ENCODE measurements at places on chromosomes 1 and 21.

- no peak for DNase-seq
These were observed 7.6 kb upstream of the DDI2 start for GRCh38 chr1:15609631-15610030.

DNA sequence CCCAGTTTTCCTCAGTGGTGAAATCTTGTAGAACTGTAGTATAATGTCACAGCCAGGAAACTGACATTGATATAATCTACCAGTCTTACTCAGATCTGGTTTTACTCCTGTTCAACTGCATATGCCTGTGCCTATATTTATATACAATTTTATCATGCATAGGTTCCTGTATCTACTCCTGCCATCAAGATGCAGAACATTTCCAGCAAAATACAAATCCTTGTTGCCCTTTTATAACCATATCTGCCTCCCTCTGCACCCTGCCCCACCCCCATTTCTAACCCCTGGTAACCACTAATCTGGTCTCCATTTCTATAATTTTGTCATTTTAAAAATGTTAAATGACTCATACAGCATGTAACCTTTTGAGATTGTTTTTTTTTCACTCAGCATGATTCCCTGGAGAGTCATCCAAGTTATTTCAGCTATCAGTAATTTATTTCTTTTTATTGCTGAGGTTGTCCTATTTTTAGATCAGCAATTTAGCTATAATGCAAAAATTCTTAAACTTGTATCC lies 8.1 kb downstream of the UTP25 start:
- no peak for DNase-seq

DNA sequence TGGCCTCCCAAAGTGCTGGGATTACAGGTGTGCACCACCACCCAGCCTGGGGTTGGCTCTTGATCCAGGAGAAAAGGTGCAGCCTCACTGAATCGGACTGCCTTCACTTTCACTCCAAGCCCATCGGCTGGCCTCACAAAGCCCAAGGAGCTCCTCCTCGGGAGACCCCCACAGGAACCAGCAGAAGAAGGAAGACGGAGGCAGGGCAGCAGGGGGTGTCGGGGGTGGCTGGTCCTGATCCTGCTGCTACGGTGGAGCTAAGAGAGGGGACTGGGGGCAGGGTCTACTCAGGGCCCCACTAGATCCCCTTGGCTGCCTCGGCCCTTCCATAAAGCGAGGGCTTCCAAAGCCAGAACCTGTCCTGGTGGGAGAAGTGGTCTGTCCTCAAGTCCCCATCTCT lies 93.9 kb downstream of the STUM start:
- DNase-seq, result no peak

DNA sequence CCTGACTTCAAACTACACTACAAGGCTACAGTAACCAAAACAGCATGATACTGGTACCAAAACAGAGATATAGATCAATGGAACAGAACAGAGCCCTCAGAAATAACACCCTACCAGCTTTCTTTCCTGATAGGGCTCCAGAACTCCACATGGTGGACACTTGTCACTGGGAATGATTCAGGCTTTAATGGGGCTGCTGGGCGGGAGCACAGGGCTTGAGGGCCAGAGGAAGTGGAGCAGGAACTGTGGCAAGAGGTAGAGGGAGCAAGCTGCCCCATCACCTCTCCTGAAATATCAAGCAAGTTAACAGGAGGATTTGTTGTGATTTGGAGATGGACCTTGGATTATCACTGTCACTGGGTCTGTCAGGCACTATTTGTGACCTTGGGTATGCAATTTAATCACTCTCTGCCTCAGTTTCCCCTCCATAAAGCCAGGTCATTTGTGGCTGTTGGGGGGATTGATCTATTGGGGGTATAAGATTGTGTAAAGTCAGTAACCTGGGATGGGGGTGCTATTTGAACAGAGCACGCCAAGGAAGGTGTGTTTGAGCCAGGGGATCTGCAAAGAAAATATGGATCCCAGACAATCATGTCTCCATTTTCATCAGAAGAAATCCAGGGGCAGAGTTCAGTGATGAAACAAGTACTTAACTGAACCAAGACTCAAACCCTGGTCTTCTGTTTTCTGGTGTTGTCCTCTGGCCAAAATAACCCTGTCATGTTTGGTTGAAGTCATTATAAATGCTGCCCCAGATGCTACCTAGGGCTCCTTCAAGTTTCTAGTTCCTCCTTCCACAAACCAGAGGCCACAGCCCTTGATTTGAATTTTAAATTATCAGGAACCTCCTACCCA lies 25.2 kb downstream of the ETS2 start:
- peak; percentile 63 for DNase-seq

DNA sequence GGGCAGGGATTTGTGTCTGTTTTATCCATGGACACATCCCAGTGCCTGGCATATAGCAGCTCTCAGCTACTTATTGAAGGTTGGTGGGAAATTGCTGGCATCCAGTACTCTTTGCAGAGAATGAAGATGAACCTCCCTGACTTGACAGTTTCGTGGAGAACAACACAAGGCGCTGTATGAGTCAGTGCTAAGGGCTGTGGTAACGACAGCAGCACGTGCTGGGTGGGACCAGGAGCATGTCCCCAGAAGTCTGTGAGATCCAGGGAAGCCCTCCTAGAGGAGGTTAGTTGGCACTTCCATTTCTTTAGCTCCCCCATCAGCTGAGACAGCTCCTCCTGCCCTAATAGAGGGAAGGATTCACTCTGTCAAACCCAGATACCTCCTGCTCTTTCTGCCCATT lies 25.9 kb upstream of the IL19 start:
- no peak for DNase-seq

DNA sequence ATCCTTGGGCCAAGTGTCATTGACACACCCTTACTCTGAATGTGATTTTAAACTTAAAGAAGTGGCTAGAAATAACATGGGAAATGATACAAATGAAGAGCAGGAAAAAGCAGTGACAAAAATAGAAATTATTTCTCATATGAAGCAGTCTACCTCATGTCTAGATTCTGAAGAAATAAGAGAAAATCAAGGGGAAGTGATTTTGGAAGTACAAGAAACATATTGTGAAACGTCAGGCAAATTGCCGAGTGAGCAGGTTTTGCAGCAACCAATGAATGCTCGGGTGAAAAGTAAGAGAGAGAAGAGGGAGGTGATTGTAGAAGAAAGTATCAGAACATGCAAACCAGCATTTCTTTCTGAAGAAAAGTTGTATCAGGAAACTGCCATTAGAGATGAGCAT lies 130.7 kb downstream of the MACF1 start:
- DNase-seq, result no peak

DNA sequence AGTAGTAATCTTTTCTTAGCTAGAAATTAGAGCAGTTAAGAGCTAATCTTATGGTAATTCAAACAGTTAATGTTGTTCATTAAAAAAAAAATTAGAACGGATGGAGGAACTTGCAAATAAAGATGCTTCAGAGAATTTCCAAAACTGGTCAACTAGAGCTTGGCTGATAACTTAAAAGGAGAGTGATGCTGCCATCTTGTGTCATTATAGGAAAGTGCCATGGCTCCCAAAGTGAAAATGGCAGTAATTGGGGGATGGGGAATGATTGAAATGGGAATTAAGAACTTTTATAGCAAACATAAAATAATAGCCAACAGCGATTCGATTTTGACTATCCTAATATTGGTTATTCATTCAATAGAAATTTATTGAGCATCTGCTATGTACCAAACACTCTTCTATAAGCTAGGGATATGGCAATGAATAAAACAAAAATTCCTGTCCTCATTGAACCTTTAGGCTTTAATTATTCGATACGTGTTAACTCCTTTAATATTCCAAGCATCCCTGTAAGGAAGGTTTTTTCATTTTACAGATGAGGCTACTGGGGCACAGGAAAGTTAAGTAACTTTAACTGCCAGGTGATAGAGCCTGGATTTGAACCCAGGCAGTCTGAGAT lies 5.7 kb upstream of the PLPP3 start:
- no peak for DNase-seq

GRCh38 chr21:41370840-41371684 lies 9.2 kb downstream of the MX2 start:
- DNase-seq, result no peak

DNA sequence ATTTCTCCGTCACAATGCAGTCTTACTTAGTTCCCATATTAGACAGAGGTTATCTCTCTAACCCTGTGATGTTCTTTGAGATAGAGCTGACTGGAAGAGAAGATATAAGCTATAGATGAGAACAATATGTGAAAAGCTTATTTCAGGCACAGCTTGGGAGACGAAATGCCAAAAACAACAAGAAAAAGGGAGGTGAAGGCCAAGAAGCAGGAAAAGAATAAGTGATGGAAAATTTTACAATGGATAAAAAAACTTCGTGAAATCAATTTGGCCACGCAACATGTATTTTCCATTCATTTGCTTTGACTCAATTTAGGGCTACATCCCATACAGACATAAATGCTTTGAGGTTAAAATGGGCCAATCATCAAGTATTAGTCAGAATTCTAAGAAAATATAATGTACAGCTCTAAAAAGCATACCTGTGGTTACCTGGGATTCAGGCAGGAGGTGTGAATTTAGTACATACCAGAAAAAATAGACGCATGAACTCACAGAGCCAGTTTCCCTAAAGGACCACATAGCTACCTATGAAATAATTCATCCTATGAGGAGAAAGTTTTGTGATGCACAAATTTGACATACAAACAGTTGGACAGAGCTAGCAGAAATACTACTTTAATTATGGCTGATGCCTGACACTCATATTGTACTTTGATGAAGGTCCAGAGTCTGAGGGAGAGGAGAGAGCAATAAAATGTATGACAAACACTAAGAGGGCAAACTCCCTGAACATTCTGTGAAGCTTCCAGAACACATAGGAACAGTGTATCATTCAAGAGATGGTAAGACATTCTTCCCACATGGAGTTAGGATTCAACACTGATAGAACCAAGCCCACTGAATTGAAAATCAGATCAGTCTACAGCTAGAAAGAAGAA lies 12.1 kb downstream of the RGS1 start:
- DNase-seq, result no peak

GRCh38 chr1:21586846-21587601 lies 77.8 kb downstream of the ALPL start:
- no peak for DNase-seq

- DNase-seq, result no peak
These were observed 18.8 kb downstream of the ADGRB2 start for GRCh38 chr1:31745096-31745945.

All from HL-60 (cell line).